ENCODE measurements at places on chromosomes 12 and 14.

GRCh38 chr12:21369141-21369980 is 3.3 kb upstream of the IAPP start:
- no peak for DNase-seq

GRCh38 chr12:6790496-6791150 is 1.3 kb downstream of the CD4 start:
- no peak for DNase-seq

GRCh38 chr14:63542231-63542999 is 762 bp downstream of the PPP2R5E start:
- DNase-seq = no peak

DNA sequence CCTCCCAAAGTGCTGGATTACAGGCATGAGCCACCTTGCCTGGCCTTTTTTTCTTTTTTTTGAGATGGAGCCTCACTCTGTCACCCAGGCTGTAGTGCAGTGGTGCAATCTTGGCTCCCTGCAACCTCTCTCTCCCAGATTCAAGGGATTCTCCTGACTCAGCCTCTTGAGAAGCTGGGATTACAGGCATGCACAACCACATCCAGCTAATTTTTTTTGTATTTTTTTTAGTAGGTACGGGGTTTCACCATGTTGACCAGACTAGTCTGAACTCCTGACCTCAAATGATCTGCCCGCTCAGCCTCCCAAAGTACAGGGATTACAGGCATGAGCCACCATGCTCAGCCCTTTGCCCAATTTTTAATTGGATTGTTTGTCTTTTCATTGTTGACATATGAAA is 58.0 kb downstream of the SINHCAF start:
- DNase-seq = no peak

GRCh38 chr12:121990692-121991603 is 30.7 kb upstream of the BCL7A start:
- no peak for DNase-seq

GRCh38 chr12:50411051-50411660 is 10.5 kb downstream of the LARP4 start:
- DNase-seq = no peak

DNA sequence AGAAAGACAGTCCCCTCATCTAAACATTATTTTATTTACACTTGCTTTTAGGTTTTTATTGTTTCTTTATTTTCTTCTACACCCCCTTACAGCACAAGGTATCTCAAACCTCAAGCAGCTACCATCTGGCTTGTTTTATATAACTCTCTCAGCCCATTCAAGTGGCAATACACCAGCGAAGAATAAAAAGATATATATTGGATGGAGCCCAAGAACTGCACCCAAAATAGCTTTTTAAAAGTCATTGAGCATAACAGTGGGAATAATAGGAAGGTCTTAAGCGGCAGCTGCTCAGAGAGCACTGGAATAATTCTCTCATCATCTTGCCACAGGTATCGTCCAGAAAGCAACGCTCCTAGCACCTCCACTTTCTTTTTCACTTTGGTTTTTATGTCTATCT is 322.5 kb downstream of the SYT1 start:
- no peak for DNase-seq

DNA sequence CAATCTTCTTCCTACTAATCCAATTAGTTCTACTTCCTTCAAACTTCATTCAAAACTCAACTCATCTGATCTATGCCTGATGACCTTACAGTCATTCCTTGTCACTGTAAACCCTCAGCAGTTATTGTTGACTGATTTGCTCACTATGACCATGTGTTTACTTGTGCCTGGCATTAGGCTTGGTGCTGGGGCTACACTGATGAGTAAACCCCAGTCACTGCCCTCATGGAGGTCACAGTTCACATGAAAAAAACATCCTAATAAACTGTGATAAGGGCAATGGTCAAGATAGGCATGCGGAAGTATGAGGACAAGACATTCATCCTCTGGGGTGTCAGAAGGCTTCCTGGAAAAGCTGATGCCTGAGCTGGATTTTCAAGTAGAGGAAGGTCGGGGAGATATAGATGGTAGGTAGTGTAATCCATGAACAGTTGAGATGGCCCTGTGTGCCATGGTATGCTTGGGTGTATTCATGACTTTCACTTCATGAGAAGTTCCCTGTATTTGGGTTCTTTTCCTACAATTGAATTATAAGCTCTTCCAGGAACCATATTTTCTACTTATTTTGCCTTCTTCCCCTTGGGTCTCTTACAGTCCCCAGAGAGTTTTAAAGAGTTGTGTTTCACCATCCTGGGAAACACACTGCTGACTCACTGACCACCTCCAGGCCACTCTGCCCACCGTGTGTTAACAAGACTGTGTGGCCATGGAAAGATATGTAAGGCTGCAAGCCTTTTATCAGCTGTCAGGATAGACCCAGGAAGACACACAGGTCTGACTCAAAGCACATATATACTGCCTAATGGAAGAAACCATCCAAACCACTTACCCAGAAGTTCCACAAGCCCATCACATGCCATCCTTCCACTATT is 38.7 kb upstream of the DUSP6 start:
- DNase-seq = no peak

- no peak for DNase-seq
Observed at GRCh38 chr14:26855077-26855753, 257.4 kb upstream of the NOVA1 start.

GRCh38 chr12:17456486-17456885 is 633.5 kb downstream of the RERGL start:
- DNase-seq = no peak

DNA sequence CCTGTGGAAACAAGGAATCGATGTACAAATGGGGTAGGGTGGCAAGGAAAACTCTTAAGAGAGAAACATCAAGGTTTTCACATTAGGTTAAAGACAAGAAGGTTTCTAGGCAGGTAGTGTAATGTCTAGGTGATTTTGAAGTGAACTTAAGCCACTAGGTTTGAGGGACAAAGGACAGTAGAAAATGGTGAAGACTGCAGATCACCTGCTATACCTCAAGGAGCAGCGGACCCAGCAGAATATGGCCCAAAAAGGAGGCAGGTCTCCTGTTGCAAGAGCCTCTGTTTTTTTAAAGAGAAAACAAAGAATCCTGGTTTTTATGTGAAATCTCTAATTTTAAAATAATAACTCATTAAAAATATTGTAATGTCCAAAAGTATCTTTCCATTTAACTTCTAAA is 178.1 kb downstream of the ACSS3 start:
- no peak for DNase-seq

DNA sequence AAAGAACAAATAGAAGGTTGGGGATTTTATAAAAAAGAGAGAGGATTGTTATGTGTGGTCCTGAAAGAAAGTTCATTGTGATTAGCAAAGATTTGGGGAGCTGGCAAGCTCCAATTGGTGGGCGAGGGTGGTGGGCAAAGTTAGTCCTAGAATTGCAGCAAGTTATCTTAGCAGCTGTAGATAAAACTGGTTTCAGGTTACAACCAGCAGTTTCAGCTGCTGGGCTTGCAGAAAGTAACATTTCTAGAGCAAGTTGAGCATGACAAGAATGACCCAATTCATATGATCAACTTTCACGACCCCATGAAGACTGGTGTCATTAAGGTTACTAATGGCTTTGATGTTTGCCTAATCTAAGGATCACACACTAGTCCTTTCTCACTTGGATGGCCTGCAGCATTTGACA is 177.9 kb upstream of the NUDT4 start:
- DNase-seq = no peak

- no peak for DNase-seq
Observed at GRCh38 chr12:25236190-25236589, 14.5 kb downstream of the KRAS start.

- no peak for DNase-seq
Observed at GRCh38 chr14:57530571-57530970, 36.9 kb upstream of the CCDC198 start.

DNA sequence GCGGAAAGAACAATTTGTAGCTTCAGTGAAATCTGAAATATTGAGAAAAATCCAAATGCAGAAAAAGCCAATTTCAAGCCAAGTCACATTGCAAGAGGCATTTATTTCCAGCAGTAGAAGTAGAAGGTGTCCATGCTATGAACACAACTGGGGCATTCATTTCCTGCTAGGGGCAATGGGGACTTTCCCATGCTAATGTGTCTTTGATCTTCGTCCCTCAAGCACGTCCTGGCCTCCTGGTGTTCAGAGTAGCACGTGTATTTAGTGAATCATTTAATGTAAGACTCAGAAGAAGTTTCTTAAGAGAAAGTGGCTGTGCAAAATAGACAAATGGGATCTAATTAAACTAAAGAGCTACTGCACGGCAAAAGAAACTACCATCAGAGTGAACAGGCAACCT is 267.9 kb downstream of the TMEM132C start:
- DNase-seq = no peak

GRCh38 chr12:106064721-106065021 is 74.1 kb downstream of the NUAK1 start:
- DNase-seq = no peak

DNA sequence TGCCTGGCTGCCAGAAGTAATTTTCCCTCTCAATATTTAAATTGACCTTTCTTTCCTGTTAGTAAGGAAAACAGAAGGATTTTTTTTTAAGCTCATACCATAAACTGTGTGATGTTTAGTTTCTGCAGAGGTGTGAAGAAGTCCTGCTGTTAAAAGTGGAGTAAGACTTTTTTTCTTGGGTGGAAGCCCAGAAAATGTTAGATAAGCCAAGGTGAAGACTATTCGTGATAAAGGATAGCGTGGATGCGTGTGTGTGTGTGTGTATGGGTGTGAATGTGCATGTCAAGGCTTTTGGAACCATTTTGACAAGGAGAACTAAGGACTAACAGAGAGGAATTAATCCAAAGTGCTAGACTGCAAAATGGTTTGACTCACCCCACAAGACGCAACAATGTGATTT is 152.9 kb upstream of the SEL1L start:
- DNase-seq = no peak

DNA sequence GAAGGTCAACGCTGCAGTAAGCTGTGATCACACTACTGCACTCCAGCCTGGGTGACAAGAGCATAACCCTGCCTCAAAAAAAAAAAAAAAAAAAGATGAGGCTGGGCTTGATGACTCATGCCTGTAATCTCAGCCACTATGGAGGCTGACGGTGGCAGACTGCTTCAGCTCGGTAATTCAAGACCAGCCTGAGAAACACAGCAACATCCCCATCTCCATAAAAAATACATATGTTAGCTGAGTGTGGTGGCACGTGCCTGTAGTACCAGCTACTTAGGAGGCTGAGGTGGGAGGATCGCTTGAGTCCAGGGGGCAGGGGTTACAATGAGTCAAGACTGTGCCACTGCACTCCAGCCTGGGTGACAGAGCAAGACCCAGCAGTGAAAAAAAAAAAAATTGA is 50.4 kb downstream of the GXYLT1 start:
- DNase-seq = no peak

DNA sequence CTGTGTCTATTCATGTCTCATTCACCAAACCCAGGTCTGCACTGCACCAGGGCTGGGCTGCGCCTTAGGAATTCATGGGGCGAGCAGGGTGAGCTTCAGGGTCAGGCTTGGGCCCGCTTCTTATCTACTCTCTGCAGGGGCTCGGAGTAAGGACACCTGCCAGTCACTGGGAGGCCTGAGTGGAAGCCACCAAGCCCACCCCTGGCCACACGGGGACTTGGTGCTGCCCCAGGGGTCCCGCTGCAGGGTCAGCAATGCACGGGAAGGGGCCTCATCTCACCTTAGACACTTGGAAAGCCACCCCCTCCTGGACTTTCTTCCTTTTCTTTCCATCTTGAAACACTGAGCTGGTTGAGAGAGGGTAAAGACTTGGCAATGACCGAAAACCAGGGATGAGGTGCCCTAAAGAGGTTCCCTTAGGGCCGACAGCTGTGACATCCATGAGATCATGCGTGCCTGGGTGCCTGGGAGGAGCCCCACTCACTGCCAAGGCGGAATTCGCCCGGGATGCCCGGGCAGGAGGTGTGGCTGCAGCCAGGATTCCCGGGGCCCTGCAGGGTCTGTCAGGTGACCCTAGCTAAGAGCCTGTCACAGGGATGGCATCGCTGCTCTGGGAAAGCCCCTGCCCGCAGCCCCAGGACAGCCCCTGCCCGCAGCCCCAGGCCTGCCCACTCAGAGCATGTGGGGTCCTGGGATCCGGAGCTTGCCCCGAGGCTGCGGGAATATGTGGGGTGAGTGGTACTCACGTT is 45.5 kb upstream of the EML1 start:
- DNase-seq = no peak

GRCh38 chr14:80304125-80304766 is 92.9 kb upstream of the DIO2 start:
- no peak for DNase-seq

DNA sequence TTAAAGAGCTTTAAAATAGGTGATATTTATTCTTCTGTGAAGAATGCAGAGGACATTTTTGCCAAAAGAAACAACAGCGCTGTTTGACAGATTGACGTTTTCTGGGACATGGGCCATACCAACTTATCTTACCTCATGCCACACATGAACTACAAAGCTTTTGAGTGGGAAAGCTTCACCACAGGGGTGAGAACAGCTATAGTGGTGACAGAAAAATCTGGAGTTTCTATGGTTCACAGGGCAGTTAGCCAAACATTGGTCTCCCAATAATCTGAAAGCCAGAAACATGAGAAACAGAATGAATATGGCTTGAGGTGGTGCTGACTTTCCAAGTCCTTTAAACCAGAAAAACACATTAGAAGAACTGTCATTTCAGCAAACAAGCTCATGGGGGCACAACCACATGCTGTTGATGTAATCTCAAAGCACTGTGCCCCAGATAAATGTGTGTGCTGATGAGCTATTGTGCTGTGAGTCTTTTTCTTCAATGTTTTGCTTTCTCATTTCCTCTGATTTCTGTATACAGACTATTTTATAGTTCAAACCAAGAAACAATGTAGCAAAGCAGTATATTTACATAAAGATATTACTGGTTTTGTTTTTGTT is 905.4 kb downstream of the SLC16A7 start:
- no peak for DNase-seq

DNA sequence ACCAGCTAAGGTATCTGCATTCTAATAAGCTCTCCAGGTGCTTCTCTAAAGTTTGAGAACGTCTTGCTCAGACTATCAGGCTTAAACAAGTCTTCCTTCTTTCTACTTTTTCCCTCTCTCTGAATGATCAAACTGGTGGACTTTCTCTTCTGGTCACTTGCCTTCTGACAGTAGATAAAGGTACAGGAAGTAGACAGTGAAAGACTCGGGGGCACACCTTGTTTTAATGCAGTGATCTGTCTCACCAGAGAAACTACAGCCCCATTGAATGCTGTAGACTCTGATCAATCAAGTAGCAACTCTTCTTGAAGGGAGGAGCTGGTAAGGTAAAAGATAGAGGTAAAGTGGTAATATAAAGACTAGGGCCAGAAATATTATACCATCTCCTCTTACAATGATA is 48.1 kb upstream of the ATXN7L3B start:
- no peak for DNase-seq

GRCh38 chr12:41325336-41325735 is 137.2 kb downstream of the PDZRN4 start:
- no peak for DNase-seq

- no peak for DNase-seq
Observed at GRCh38 chr12:97560350-97560749, 97.7 kb downstream of the RMST start.

- no peak for DNase-seq
Observed at GRCh38 chr14:67018720-67019119, 170.5 kb upstream of the GARIN2 start.

- DNase-seq = no peak
Observed at GRCh38 chr14:101973356-101973755, 9.0 kb downstream of the DYNC1H1 start.

GRCh38 chr12:100851637-100852036 is 57.1 kb downstream of the ANO4 start:
- DNase-seq = no peak

All from effector memory CD8-positive, alpha-beta T cell (primary cell).